Renal cortex interstitium (tissue), 15 donors: ENCODE measurements at places on chromosomes 4 and X.

- no peak for DNase-seq
These were observed 4.6 kb downstream of the DGKQ start for GRCh38 chr4:968621-969394.

- DNase-seq: no peak
These were observed 21.1 kb downstream of the RNF212 start for GRCh38 chr4:1092026-1092982.

GRCh38 chrX:440636-441035 is 53.9 kb upstream of the PPP2R3B start:
- DNase-seq: no peak

DNA sequence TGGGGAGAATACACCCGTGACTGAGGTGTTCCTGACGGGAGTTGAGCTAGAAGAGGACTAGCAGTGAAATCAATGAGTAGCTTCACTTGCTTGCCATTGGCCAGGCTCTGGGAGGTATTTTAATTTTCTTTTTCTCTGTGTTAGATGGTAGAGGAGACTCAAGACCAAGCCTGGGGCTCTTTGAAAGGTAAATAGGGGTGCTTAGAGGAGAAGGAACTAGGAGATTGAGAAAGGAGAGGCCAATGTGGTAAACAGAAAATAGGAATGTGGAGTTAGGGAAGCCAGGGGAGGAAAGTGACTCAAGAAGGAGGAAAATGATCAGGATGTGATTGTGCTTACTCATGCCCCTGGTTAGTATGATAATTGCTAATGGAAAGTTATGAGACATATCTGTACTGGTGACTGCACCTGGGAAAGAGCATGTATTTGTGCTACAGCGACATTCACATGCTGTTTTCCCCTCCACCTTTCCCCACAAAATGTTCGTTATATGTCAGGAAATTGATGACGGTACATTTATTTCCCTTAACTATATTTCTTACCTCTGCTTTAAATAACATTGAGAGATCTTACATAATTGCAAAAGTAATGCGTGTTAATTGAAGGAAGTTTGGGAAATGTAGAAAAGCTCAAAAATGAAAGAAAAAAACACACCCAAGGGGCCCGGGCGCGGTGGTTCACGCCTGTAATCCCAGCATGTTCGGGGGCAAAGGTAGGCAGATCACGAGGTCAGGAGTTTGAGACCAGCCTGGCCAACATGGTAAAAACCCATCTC is 16.9 kb upstream of the LRBA start:
- no peak for DNase-seq

GRCh38 chrX:69145714-69146113 is 19.5 kb downstream of the PJA1 start:
- no peak for DNase-seq

- DNase-seq: no peak
These were observed 9.1 kb downstream of the ASMTL start for GRCh38 chrX:1443496-1444075.

GRCh38 chr4:119087121-119087520 is 48.5 kb upstream of the MYOZ2 start:
- DNase-seq: no peak

GRCh38 chrX:39921838-39922237 is 175.9 kb downstream of the BCOR start:
- no peak for DNase-seq

DNA sequence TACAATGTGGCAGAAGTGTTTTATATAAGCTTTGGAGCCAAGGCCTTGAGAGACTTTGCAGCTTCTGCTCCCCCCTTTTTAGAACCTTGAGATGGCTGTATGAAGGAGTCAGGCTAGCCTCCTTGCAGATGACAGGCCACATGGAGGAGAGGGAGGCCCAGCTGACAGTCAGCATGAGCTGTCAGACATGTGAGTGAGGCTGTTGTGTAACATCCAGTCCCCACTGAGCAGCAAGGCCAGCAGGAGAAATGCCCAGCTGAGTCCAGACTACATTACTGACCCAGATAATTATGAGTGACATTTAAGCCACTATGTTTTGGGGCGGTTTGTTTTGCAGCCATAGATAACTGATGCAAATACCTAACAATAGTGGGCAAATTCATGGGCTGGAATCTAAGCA is 515.3 kb upstream of the ARX start:
- DNase-seq: no peak

GRCh38 chrX:43552703-43553102 is 103.4 kb upstream of the MAOA start:
- DNase-seq: no peak

DNA sequence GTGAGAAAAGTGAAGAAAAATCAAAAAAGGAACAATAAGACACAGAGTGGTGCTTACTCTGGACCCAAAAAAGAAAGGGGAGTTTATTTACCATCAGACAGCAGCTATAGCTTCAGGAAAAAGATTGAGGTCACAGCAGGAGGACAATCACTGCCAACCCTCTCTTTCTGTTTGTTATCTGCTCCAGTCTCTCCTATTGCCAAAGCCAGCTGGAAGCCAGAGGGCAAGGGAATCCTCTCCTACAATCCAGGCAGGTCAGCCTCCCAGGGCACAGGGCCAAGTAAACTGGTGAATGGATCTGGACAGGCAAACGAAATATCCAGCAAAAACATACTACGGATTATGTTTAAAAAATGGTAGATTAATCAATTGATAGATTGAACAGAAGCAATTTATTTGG is 306.9 kb upstream of the SLIT2 start:
- no peak for DNase-seq

DNA sequence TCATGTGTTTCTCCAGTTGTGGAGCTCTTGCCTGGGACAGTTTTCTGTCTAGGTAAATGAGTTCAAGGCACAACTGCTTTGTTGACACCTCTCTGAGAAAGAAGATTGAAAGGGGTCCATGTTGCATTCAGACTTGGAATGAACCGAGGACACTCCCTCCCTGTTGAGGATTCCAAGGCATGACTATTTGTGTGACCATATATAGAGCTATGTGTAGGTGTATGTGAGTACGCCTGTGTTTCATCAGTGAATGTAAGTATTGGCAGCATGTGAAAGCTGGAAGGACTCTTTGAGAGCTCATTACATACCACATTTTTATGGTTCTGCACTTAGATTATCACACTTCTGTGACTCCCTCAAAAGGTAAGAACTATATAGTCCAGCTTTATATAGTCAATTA is 3.4 kb downstream of the HEPH start:
- DNase-seq: no peak

GRCh38 chrX:47586043-47586787 is 4.0 kb downstream of the TIMP1 start:
- DNase-seq: no peak

- no peak for DNase-seq
These were observed 218.2 kb upstream of the FMR1 start for GRCh38 chrX:147693511-147693910.

DNA sequence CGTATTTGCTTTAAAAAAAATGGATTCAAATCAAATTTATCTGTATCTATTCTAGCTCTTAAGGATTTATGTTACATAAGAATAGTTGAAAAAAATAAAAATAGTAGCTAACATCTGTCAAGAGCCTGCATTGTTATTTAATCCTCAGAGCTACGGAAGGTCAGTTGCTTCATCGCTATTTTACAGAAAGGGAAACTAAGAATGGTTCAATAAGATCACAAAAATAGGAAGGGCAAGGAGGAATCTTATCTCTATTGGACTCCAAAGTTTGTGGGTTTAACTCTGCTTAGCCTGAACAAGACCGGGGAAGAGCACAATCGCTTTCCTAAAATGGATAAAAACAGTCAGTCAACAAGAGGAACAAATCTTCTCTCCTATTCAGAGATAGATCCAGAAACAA is 270.2 kb upstream of the SMIM31 start:
- no peak for DNase-seq

GRCh38 chrX:41720125-41720779 is 3.7 kb upstream of the GPR82 start:
- DNase-seq: no peak

- no peak for DNase-seq
These were observed 15.7 kb downstream of the STBD1 start for GRCh38 chr4:76322236-76322635.

DNA sequence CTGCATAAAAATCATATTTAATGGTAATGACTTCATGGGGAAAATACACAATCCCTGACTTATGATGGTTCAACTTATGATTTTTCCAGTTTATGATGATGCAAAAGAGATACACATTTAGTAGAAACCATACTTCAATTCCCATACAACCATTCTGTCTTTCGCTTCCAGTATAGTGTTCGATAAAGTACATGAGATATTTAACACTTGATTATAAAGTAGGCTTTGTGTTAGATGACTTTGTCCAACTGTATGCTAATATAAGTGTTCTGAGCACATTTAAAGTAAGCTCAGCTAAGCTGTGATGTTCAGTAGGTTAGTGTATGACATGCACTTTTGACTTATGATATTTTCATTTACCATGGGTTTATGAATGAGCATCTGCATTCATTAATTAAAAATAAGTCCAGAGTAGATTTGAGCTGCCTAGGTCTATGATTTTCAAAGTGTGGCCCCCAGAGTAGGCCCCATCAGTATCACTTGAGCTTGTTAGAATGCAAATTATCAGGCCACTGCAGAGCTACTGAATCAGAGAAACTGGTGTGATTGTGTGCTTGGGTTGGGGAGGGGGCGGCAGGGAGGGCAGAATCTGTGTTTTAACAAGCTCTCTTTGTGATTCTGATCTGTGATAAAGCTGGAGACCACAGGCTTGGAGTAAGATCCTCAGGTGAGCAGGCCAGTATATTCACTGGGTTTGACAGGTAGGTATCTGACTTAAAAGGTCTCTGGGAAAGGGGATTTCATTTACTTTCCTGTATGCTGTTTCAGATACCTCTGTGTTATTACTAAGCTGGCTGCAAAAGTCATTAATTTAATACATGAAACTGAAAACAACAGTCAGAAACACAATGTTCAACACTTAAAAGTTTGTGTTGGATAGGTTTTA is 8.4 kb downstream of the ATP10D start:
- no peak for DNase-seq

GRCh38 chrX:2251211-2251610 is 249.6 kb downstream of the DHRSX start:
- no peak for DNase-seq

- DNase-seq: no peak
These were observed 6.9 kb downstream of the G3BP2 start for GRCh38 chr4:75666299-75666698.

GRCh38 chrX:153412746-153413720 is 1.8 kb downstream of the ZFP92 start:
- DNase-seq: no peak

GRCh38 chrX:99421796-99422195 is 988.3 kb downstream of the PCDH19 start:
- DNase-seq: no peak

DNA sequence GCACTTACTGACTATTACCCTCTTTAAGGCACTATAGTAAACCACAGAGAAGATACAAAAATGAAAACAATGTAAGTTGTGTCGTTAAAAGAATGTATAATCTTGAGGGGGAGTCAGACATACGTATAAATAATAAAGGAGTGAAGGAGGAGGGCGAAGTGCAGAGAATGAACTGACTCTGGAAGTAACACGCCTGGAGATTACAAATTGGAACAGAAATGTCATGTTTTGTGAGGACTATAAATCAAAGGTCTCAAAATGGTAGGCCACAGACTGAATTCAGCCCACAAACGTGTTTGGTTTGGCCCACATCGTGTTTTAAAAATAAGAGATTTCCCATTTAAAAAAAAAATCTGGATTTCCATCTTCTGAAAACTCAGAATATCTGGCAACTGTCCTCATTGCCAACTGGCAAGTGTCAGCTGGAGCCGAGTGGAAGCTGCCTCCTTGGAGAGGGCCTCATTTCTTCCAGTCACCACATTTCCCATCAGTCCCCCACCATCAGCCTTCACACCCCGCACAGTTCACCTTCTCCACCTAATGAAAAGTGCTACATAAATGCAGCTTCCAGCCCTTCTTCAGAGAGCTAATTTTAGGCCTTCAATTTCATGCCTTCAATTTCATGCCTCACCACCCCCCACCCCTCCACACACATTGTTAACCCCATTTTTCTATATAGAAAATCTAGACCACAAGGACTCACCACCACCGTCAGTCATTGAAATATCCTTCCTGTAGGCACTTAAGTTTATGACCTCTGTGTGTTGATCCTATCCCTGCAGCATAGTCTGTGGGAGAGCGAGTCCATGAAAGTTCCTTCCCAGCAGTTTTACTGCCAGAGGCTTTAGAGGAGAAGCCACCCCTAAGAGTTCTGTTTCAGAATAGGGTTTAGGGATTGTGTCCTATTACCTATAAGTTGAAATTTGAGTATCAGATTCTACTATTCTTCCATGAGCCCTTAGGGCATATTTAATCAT is 32.0 kb upstream of the COL25A1 start:
- DNase-seq: no peak

GRCh38 chr4:152921284-152921683 is 14.8 kb upstream of the FHDC1 start:
- no peak for DNase-seq

DNA sequence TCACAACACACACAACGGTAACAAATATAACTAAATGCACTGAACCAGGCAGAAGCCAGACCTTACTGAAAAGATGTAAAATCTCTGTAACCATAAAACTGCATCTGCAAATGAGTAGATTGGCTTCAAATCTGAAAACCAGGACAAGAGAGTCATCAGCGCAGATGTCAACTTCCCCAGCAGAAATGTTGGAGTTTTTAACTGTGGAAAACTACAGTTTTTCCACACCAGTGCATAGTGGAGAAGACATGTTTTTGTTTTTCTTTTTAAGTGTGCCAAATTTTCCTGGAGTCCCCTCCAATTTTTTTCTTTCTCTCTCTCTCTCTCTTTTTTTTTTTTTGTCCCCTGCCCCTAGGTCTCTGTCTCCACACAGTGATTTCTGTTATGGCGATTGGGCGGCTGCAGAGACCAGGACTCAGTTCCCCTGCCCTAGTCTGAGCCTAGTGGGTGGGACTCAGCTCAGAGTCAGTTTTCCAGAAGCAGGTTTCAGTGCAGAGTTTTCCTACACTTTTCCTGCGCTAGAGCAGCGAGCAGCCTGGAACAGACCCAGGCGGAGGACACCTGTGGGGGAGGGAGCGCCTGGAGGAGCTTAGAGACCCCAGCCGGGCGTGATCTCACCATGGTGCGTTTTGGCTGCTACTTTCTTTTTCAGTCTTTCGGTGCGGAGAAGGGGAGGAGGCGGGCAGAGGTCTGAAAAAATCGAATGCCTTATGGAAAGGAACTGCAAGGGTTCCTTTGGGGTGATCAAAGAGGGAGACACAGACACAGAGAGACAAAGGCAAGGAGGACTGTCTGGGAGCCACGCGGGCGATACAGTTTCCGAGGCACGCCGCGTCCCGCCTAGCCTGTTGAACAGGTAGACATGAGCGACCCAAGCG is at the start of gene GUCY1A1:
GUCY1A1 (plus strand) TSS at position 505 of the 878 bp plus-strand sequence. CDS start 30,020 bp downstream, outside the sequence.
- peak; percentile 45 for DNase-seq

DNA sequence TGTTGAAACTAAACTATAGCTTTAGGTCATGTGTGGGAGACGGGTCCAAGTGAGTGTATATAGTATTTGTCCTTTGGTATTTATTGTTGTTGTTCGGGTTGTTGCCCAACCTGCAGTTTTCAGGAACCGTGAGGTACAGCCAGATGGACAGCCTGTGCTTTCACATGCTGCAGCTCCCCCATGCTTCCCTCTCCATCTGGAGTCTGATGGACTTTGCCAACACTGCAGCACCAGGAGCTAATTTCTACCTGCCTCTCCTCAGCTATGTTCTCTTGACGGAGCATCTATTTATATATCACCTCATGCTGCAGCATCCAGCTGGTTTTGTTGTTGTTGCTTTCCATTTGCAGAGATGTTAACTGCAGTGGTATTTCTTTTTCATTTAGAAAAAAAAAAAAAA is 80.1 kb downstream of the TLL1 start:
- DNase-seq: no peak
